ENCODE measurements at places on chromosomes 1 and 21.

DNA sequence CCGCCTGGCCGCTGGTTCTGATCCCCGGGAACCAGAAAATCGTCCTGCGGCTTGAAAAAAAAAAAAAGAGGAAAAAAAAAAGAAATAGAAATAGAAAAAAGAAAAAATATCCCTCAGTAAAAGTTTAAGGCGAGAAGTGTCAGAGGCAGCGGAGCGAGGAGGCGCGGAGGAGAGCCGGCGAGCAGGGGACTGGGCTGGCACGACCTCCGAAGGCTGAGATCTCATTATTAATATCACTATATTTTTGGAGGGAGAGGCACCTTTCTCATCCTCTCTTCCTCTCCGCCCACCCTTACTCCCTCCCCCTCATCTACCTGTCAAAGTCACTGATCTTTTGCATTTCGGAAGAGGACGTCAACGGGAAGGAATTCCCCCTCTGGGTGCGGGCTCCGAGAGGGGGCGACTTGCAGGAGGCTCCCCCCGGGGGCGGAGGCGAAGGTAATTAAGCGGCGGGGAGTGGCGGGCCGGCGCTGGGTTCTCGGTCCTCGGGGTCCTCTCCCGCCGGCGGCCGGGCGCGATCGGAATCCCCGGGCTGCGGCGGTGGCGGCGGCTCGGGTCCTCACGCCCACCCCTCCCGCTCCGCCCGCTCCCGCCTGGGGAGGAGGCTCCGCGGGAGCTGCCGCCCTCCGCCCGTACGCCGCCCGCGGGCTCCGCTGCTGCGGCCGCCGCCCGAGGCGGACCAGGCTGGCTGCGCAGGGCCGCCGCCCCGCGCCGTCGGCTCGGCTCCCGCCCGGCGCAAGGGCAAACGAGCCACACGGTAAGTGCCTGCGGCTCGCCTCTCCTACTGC is at the start of gene NTNG1:
TSS of gene NTNG1 (plus strand) at position 337 of the 788 bp plus-strand sequence.
- DNase-seq, result no peak

- DNase-seq, result no peak
Observed at GRCh38 chr1:24830680-24831272, 85.5 kb downstream of the CLIC4 start.

DNA sequence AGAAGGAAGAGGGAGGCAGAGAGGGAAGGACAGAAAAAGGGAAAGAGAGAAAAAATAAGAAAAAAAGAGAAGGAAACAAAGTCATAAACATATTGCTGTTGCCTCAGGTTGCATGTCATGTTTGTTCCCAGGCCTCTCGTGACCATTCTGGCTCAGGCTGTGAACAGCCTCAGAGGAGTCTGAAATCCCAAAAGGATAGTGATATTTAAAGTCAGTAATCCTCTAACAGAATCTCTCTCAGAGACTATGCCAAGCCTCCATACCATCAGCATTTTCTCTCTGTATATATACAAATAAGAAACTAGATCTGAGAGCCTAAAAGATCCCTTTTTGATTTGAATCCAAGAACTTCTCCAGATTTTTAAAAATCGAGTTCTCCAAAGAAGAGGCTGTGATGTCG is 35.2 kb downstream of the GORAB start:
- no peak for DNase-seq

- DNase-seq, result no peak
Observed at GRCh38 chr1:75127916-75128717, 6.1 kb upstream of the LHX8 start.

DNA sequence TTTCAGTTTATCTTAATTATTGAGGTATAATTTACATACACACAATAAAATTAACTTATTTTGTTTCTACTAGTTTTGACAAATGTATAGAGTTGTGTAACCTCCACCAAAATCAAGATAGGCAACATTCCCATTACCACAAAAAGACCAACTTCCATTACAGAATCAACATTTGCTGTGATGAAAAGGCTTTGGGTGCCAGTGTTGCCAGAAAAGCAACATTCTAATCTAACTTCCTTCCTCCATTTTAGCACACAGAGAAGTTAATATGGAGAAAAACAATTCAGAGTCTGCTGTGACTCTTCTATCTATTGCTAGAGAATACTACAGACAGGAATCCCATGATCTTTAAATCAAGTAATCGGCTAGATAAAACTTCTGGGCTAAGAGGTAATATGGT is 245.3 kb downstream of the RERE start:
- DNase-seq, result no peak

- no peak for DNase-seq
Observed at GRCh38 chr1:56688522-56689026, 43.5 kb downstream of the PRKAA2 start.

- DNase-seq, result no peak
Observed at GRCh38 chr21:45618846-45619485, 24.6 kb upstream of the PCBP3 start.

DNA sequence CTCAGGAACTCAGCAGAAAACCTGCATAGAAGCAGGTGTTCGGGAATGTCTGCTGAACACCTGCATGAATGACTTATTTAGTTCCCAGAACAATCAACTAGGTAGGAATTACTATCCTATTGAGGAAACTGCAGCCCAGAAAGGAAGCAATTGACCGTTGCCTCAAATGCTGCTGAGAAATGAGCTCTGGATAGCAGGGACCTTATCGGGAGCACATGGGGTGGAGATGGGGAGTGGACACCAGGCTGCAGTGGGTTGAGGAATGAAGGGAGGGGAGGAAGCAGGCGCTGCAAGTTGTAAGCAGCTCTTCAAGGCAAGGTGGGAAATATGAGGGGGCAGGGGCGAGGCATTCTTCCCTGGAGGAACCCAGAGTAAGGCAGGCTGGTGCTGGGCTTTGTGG is 10.8 kb upstream of the CDCP2 start:
- DNase-seq, result no peak

DNA sequence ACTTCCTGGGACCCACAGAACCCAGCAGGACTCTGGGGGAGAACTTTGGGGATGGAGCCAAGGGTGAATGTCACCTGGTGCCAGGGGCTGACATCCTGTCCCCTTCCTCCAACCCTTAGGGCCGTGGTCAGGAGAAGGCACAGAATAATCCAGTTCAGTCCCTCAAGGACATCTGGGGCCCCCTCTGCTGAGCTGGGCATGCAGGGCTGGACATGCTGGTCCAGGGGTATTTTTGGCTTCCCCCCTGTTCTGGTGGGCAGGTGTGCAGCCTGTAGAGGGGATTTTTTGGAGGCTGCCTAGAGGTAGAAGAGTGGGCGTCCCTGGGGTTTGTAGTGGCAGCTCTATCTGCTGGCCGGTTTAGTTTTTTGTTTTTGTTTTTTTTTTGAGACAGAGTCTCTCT is 3.4 kb upstream of the CROCC start:
- no peak for DNase-seq

GRCh38 chr1:51664421-51665240 is 47.7 kb downstream of the OSBPL9 start:
- DNase-seq, result no peak

- no peak for DNase-seq
Observed at GRCh38 chr1:104264521-104264920, 514.8 kb downstream of the AMY1C start.

GRCh38 chr1:224431726-224432125 is 2.9 kb downstream of the WDR26 start:
- DNase-seq, result no peak

GRCh38 chr1:172144445-172145061 is 275.9 kb upstream of the C1orf105 start:
- DNase-seq, result no peak

DNA sequence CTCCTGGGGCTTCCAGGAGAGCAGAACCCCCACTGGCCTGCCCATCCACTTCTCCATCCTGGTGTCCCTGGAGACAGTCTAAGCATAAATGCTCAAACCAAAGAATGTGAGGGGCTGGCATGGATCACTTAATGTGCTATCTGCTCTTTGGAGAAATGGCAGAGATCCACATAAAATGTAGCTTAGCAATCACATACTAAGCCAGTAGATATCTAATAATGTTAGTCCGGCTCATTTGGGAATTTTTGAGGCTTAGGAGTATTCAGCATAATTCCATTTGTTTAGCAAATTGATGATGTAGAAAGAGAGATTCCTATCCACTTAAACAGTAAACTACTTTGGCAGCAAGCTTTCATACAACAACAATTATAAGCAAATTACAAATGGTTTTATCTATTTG is 90.7 kb downstream of the TENT5C start:
- DNase-seq, result no peak
